ENCODE measurements at places on chromosomes 7 and 10.

DNA sequence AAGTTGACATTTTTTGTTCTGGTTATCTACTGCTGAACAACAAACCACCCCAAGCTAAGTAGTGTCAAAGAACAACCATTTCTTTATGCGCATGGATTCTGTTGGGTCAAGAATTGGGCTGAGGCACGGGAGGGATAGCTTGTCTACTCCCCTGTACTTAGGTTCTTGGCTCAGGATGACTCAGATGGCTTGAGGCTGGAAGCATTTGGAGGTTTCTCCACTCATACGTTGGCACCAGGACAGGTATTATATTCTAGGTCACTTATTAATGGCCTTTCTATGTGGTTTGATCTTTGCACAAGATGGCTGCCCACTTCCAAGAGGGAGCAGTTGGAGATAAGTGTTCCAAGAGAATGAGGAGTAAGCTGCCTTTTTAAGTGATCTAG is 11.8 kb upstream of the TFAM start:
- DNase-seq: no peak

- no peak for DNase-seq
These were observed 21.1 kb upstream of the HBP1 start for GRCh38 chr7:107147464-107148393.

GRCh38 chr7:117564080-117564479 is 84.3 kb downstream of the CFTR start:
- DNase-seq: no peak

DNA sequence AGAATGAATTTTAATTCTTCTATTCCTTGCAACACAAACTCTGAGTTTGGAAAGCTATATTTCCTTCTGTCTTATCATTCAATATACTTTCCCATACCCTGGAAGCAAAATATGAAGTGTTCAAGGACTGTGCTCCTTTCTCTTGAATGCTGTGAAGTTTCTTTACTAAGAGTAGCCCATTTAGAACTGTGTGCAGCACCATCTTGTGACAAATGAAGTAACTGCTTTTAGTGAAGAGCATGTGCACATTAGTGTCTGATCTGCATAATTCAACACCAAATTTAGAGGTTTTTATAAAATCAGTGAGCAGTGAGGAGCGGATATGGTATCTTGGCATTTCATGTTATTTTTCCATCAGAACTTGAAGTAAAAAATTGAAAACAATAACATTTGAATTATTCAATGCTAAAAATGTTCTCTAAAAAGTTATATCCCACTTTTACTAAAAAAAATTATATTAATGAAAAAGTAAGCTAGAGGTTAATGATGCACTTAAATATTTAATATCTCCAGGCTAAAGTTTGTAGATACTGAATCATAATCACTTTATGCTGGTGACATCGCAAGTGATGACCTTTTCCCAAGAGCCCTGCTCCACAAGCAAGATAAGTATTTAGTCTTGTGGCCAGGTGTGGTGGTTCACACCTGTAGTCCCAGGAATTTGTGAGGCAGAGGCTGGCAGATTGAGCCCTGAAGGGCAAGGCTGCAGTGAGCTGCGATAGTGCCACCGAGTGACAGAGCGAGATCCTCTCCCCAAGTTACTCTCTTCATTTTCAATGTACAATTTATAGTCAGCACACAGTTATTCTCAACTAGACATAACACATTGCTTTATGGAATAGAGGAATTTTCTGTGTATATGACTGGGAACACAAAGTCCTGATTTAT is 108.8 kb upstream of the PCLO start:
- no peak for DNase-seq

DNA sequence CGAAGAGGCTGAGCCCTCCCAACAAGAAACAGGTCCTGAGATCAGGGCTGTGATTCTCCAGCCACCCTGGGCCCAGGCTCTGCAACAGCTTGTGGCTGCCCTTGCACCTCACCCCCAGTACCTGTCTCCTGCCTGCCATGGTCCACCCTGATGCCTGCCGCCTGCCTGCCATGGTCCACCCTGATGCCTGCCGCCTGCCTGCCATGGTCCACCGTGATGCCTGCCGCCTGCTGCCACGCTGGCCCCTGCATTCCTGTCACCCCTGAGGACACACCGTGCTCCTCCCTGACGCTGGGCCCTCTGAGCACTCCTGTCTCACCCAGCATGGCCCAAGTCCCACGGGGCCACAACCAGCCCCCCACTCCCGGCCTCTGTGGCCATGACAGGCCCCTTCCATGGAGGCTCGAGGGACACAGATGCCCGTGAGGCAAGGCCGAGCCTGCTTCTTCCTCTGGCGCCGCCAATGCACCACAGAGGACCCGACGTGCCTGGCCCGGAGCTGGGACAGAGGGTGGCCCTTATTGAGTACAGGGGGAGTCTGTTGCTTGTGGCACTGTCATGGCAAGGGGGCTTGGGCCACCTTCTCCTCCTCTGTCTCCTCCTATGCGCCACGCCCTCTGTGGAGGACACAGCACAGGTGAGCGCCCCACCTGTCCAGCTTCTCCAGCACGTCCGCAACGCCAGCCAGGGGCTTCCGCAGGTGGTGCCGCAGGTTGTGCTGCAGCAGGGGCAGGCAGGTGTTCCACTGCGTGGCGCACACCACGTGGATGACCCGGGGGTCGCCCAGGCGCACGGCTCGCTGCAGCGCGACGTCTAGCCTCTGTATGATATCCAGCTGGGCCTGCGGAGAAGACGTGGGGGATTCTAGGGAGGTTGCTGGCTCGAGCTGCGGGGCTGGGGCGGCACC is 18.1 kb downstream of the CFAP46 start:
- no peak for DNase-seq

GRCh38 chr7:101232141-101232850 is 5.3 kb downstream of the CLDN15 start:
- DNase-seq: no peak

- DNase-seq: no peak
These were observed 74.8 kb upstream of the ATRNL1 start for GRCh38 chr10:115018185-115018931.

DNA sequence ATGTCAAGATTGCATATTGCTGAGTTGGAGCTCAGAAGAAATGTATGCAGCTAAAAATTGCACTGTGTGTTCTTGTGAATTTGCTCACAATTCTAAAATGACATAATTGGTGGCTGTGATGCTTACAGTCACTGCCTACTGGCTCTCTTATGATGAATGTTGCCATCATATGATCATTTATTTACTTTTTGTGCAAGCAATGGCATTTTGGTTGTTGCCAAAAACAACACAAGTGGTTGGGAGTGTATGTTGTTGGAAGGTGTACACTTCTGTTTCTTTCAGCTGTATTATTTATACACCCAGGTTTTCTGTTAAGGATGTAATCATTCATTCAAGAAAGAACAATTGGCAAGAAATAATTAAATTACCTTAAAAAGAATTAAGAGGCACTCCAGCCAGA is 28.9 kb downstream of the PON1 start:
- no peak for DNase-seq
